ENCODE measurements at places on chromosomes 5 and 9.

- no peak for DNase-seq
Measured at GRCh38 chr5:157568720-157569119, 6.9 kb downstream of the ADAM19 start.

DNA sequence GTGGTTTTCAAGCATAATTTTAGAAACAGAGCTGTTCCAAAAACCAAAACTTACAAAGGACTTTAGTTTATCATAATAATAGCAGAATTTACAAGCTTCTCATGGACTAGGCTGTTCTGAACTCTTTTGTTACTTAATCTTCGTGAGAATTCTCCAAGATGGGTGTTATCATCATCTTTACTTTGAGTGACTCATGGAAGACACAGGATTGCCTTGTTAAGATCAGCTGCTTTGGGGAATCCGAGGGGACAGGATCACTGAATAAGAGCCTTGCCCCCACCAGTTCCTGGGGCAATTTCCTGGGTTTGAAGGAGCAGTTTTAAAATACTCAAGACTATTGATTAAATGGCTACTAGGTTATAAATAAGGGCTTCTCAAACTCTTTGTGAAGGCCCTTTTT lies 80.5 kb downstream of the CFAP90 start:
- no peak for DNase-seq

DNA sequence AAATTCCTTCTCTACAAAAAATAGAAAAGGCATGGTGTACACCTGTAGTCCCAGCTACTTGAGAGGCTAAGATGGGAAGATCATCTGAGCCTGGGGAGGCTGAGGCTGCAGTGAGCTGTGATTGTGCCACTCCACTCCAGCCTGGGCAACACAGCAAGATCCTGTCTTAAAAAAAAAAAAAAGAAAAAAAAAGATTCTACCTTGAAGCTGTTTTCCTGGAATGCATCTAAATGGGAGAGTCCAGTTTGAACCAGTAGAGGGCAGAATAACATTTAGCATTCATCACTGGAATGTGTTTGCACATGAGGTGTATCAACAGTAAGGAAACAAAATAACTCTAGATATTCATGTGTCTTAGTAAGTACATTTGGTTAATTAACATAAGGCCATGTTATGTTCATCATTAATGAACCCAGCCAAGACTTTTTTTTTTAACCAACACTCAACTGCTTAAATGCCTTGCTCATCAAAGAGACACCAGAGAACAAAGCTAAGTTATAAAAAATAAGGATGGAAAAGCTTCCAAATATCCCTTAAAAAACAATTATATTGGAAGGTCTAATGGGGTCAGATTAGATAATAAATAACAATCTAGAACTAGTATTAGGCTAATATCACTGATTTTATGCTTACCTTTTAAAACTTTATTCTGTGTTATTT lies 16.1 kb downstream of the IFNE start:
- DNase-seq = peak; percentile 65

DNA sequence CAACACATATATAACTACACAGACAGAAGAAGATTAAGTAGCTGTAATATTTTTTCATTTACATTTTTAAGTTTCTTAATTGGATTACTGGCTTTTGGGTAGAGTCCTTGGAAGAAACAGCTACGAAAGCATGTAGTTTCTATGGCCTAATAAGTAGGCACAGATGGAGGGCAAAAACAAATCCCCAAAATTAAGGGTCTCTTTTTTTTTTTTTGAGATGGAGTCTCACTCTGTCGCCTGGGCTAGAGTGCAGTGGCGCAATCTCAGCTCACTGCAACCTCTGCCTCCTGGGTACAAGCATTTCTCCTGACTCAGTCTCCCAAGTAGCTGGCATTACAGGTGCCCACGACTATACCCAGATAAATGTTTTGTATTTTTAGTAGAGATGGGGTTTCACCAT lies 27.1 kb upstream of the MTMR12 start:
- DNase-seq = no peak

All from CD4-positive, alpha-beta T cell treated with Interleukin-4 for 4 hours (primary cell).